ENCODE measurements at places on chromosomes 5 and 9.

DNA sequence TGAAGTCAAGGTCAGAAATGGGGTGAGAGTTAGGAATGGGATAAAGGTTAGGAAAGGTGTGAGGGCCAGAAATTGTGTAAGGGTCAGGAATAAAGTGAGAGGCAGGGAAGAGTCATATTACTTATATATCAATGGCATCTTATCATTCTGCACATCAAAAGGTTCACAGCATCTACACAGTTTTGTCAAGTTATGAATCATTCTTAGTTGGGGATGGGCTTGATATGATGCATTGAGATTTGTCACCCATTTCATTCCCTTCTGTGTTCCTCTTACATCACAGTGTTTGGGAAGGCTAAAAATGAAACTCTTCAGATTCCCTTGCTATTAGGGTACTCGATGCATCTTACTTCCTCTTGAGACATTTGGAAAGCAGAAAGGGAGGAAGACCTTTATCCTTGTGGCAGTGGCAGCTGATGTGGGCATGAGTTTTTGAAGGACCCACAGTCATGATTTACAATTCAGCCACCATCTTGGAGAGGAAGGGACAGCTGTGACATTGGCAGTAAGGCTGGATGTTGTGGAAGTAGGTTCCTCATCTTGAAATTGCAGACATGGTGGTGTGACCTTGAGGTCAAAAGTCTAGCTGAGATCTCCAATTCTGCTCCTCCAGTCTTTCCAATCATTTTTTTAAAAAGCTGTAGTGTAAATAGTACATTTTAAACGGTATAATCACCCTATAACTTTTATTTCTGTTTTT is 24.2 kb upstream of the NPR3 start:
- DNase-seq, result no peak

DNA sequence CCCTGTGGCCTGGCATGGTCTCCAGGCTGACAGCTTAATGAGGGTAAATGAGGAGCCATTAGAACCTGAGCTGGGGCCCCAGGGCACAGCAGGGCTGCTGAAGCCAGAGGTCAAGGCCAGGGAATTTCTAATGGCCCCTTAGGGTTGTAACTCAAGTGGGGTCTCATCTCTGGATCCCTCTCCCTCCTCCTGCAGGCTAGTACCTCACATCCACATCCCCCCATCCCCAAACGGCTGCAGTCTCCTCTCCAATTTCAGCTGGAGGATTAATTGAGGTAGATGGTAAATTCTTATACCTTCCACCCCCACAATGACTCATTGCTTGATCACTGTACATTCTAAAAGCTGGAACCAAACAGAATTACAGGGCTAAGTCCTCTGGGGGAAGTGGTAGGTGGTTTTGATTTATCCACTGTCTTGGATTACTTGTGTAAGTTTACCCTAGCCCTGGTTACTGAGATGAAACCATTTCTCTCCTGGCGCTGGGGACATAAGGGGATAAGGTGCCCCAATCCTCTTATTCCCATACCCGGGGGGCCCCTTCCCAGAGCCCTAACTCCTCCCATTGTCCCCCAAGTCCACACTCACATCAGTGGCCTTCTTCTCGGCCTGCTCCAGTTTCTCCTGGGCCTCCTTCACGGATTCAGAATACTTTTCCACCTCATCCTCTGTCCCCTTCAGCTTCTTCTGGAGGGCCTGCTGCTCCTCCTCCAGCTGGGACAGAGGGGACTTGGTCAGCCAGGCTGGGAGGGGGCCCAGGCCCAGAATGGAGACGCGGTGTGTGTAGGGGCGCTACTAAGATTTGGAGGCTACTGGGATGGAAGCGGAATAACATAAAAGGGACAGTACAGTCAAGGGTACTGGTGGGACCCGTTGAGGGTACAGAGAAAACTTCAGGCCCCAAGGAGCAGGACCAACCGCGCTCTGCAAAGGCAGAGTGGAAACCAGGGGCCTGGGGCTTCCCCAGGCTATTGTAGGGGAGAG is 875 bp downstream of the TPM2 start:
- DNase-seq, result no peak

GRCh38 chr5:29005386-29005785 is 1967.0 kb upstream of the CDH9 start:
- DNase-seq, result no peak

- DNase-seq, result no peak
These were observed 154.9 kb downstream of the FGF18 start for GRCh38 chr5:171574376-171574775.

DNA sequence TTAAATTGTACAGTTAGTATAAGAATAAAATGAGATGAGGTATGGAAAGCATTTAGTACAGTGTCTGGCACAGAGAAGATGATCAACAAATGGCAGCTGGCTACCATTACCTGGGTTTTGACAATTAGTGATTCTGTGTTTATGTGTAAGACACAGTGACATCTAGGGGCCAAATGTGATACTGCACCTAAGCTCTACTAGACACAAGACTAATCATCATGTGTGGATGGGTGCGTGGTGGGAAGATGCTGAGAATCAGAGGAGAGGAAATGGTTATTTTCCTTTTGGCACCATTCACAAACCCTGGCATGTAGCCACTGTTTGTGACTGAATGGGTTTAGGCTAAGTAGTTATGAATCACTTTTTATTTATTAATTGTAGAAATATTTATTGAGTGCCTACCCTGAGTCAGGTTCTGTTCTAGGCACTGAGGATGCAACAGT is 109.8 kb upstream of the TBC1D2 start:
- no peak for DNase-seq

DNA sequence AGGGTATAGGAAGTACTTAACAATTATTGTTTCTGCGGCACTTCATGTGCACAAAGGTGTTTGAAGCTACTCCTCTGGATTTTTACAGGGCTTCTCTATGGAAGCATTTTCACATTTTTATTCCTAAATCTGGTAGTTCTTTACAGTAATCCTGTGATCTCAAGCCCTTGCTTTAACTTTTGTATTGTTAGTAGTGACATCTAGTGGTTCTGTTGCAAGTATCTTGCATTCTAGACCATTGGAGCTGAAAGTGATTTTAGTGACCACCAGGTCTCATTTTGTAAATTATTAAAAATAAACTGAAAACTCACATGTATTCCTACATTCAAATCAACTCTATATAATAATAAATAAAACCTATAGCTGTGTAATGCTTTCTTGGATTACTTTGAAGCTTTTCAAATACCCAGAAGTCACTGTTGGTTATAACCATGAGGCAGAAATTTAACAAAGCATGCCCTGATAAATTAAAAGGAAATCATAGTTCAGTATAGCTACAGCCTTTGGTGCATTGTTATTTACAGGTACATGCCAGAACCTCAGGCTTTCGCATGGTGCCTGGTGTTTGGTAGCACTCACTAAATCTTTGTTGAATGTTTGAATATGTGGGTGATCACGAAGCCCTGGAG is 18.9 kb downstream of the RPS23 start:
- no peak for DNase-seq

- DNase-seq, result peak; percentile 20
These were observed 101.0 kb downstream of the NSG2 start for GRCh38 chr5:174146556-174146955.

DNA sequence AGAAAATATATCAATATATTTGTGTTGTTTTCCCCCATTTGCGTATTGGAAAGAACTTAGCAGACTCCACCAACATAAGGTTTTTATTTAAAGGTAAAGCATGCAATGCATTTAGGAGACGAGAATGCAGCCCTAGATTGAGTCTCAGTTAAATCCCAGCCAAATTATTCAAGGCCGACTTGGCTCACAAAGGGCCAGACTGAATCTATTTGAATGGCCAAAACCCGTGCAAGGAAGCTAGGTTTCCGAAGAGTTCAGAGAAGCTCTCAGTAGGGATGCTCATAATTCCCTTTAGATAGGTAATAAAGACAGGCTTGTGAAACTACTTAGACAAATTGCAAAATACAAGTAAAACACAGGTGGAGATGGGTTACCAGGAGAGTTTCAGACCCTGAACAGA is 520.3 kb downstream of the CDH9 start:
- DNase-seq, result no peak

- DNase-seq, result no peak
These were observed 53.5 kb upstream of the EQTN start for GRCh38 chr9:27350382-27350976.

DNA sequence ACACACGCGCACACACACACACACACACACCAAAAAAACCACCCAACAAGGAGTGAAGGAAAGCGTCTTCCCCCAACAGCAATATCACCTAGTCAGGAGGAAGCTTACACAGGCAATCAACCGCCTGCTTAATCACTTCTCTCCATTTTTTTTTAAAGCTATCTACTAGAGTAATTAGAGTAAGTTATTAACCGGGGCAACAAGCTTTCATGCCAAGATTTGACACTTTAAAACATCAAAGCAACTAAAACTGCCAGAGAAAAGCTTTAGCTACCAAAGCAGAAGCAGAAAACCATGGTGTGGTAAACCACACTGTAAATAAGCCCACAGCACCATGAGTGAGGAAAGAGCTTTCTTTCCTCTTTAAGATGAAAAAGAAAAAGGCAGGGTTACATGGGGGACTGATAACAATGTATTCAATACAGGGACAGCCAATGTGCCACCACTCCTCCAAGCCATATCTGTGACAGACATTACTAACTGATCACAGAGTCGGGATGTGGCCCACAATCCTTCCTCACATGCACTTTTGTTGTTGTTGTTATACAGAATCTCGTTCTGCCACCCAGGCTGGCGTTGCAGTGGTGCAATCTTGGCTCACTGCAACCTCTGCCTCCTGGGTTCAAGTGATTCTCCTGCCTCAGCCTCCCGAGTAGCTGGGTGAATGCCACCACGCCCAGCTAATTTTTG is 282.1 kb downstream of the CRB2 start:
- DNase-seq, result no peak

DNA sequence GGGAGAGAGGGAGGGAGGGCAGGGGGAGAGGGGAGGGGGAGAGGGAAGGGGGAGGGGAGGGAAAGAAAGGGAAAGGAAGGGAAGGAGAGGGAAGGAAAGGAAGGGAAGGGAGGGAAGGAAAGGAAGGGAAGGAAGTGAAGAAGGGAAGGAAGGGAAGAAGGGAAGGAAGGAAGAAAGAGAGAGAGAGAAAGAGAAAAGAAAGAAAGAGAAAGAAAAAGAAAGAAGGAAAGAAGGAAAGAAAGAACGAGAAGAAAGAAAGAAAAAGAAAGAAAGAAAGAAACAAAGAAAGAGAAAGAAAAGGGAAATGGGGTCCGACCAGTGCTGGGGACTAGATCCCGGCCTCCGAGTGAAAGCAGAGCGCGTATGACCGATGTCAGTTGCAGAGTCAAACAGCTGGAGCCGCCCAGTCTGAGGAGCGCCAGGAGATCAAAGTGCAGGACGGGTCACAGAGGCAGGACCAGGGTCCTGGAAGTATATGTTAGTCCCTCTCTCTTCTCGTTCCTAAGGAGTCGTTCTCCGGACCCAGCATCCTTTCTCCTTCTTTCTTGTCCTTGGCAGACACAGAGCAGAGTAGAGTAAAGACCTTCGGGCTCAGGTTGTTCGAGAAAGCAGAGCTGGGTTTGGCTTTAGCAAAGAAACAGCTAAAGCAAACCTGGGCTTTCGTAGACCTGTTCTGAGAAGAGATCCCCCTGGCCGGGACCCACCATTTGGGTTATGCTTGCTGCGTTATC is 305.4 kb upstream of the MSX2 start:
- peak; percentile 89 for DNase-seq

- no peak for DNase-seq
These were observed 386.1 kb downstream of the ACTL7B start for GRCh38 chr9:108469654-108470053.

DNA sequence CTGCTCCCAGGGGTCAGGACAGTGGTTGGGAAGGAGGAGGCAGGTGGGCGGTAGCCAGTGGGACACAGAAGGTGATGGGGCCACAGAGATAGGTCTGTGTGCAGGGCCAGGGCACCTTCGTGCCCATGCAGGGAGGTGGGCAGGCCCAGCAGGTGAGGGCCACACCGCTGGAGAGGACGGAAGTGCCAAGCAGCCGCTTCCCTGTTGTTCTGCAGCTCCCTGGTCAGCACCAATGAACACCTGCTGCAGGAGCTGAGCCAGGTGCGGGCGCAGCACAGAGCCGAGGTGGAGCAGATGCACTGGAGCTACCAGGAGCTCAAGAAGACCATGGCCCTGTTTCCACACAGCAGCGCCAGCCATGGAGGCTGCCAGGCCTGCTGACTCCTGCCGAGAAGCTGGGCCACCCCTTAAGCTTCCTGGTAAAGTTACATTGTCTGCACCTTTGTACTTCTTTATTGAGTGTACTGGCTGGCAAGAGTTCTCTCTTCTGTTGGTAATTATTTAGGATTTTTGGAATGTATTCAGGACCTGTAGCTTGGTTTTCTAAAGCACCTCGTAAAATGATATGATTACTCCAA is 40.3 kb downstream of the TPPP start:
- no peak for DNase-seq

DNA sequence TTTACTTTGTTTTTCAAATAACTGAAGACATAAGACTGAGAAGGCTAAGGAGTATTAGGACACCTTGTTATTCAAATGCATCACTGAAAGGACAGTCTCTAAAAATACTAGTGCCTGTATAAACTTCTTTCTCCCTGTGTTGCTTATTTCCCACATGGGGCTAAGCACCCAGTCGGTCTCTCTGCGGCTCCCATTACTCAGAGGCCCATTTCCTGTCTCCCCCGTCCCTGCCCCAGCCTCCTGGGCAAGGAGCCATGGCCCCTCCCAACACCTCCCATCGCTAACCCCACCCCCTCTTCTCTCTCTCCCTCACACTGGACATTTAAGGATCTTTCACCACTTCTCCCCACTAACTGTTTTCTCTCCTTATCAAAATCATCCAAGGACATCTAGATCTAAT is 81.9 kb downstream of the EBF1 start:
- DNase-seq, result no peak

DNA sequence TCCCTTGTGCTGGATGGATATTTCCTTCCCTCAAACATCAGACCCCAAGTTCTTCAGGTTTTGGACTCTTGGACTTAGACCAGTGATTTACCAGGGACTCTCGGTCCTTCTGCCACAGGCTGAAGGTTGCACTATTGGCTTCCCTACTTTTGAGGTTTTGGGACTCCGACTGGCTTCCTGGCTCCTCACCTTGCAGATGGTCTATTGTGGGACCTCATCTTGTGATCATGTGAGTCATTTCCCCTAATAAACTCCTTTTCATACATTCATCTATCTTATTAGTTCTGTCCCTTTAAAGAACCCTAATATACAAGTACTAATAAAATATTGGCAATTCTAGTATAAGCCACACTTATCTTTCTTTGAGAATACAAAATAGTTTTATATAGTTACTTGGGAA is 1078.9 kb downstream of the CDH12 start:
- DNase-seq, result no peak

GRCh38 chr5:80466669-80467485 is 21.0 kb upstream of the FAM151B start:
- DNase-seq, result no peak

DNA sequence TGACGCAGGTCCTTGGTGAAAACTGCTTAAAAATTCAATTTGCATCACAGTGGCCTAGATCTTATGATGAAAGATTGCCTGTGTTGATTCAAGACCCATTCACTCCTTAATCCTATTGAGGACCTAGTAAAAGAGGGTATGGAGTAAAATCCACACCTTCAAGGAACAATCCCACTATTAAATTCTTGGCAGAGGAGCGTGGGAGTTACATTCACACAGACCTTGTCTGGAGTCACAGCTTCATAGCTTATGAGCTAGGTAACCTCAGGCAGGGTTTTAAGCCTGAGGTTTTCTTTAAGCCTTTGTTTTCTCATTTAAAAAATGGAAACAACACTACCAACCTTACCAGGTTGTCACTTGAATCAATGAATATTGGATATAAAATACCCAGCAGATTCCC is 566.5 kb upstream of the ZNF462 start:
- DNase-seq, result no peak

GRCh38 chr5:110879675-110880074 is 140.9 kb downstream of the SLC25A46 start:
- no peak for DNase-seq
